ENCODE measurements at places on chromosomes 5 and 9. TPM values are rescaled to one million over a fixed set of nuclear protein-coding genes. Genes with fewer than 3 reads are reported as not detected.

- H3K36me3 ChIP-seq, result no peaks in the 10 kb centered on the region
- DNase-seq, result no peak
- no peak overlapping the region for H3K27ac ChIP-seq
- no peaks in the 10 kb centered on the region for H3K27me3 ChIP-seq
- H3K4me1 ChIP-seq, result no peaks in the 10 kb centered on the region
Observed at GRCh38 chr5:124462751-124463150, 283.7 kb downstream of the ZNF608 start.

DNA sequence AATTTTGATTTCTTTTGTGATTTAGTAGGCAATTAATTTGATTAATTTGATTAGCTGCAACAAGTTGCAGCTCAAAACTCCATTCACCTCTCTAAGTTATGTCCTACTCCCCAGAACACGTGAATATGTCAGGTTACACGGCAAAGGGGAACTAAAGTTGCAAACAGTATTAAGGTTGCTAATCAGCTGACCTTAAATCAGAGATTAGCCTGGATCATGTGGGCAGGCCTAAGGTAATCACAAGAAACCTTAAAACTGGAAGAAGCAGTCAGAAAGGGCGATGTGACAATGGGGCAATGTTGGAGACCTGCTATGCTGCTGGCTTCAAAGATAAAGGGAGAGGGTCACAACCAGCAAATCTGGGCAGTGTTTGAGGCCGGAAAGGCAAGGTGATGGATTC lies 47.3 kb upstream of the ANXA1 start:
- no peak overlapping the region for H3K27ac ChIP-seq
- no peak for DNase-seq
- H3K4me1 ChIP-seq, result no peaks in the 10 kb centered on the region
- no peaks in the 10 kb centered on the region for H3K27me3 ChIP-seq
- H3K4me3 ChIP-seq, result no peak overlapping the region

DNA sequence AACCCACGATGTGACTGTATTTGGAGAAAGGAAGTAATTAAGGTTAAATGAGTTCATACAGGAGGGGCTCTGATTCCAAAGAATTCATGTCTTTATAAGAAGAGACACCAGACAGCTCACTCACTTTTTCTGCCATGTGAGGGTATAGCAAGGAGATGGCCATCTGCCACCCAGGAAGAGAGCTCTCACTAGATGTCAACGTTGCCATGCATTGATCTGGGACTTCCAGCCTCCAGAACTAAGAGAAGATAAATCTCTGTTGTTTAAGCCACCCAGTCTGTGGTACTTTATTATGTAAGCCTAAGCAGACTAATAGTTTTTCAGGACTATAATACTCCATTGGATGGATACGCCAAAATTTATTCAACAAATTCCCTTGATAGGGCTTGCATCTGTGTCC lies 89.8 kb upstream of the RAD23B start:
- no peak for DNase-seq
- no peaks in the 10 kb centered on the region for H3K36me3 ChIP-seq
- no peak overlapping the region for H3K27ac ChIP-seq

GRCh38 chr5:62077823-62078550 lies 228.0 kb upstream of the KIF2A start:
- no peaks in the 10 kb centered on the region for H3K36me3 ChIP-seq
- H3K4me1 ChIP-seq, result peaks cover 4% of the 10 kb centered on the region
- no peaks in the 10 kb centered on the region for H3K27me3 ChIP-seq
- no peak overlapping the region for H3K4me3 ChIP-seq
- no peak overlapping the region for H3K27ac ChIP-seq

GRCh38 chr9:121201045-121201737 lies 478 bp downstream of the RAB14 start:
- peak; percentile 53 for DNase-seq
- H3K27ac ChIP-seq, result peak overlapping the region; percentile 73
- no peaks in the 10 kb centered on the region for H3K27me3 ChIP-seq

- H3K4me3 ChIP-seq, result no peak overlapping the region
- H3K27me3 ChIP-seq, result no peaks in the 10 kb centered on the region
- H3K36me3 ChIP-seq, result no peaks in the 10 kb centered on the region
- H3K27ac ChIP-seq, result peak overlapping the region; percentile 86
Observed at GRCh38 chr5:148849461-148849860, 23.1 kb downstream of the ADRB2 start.

- no peak for DNase-seq
- no peaks in the 10 kb centered on the region for H3K27me3 ChIP-seq
- no peak overlapping the region for H3K27ac ChIP-seq
- no peaks in the 10 kb centered on the region for H3K36me3 ChIP-seq
Observed at GRCh38 chr9:107212613-107213012, 70.5 kb upstream of the RAD23B start.

GRCh38 chr5:79803007-79803406 lies 113.4 kb downstream of the CMYA5 start:
- no peaks in the 10 kb centered on the region for H3K27me3 ChIP-seq
- H3K36me3 ChIP-seq, result no peaks in the 10 kb centered on the region
- H3K4me3 ChIP-seq, result no peak overlapping the region
- DNase-seq, result no peak
- no peak overlapping the region for H3K27ac ChIP-seq

DNA sequence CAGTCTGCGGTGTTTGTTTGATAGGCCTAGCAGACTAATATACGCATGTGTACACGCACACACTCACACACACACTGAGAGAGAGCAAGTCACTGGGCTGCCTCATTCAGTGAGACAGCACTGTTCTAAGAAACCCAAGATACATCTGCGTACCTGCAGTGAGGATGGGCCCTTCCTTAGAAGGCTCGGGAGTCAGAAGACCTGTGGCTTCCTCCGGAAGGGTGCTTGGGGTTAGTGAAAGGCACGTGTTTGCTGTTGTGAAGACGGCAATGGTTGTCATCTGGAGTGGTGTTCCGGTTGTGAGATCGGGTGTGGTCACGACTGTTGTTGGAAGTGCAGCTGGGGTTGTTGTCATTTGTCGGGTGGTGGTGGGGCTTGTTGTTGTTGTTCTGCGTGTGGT lies 11.7 kb downstream of the TIMD4 start:
- no peaks in the 10 kb centered on the region for H3K27me3 ChIP-seq
- no peaks in the 10 kb centered on the region for H3K4me1 ChIP-seq
- H3K36me3 ChIP-seq, result no peaks in the 10 kb centered on the region
- no peak overlapping the region for H3K27ac ChIP-seq

- H3K36me3 ChIP-seq, result no peaks in the 10 kb centered on the region
- no peak overlapping the region for H3K4me3 ChIP-seq
- no peak overlapping the region for H3K27ac ChIP-seq
- no peaks in the 10 kb centered on the region for H3K4me1 ChIP-seq
- no peaks in the 10 kb centered on the region for H3K27me3 ChIP-seq
Observed at GRCh38 chr9:18358325-18358724, 115.6 kb upstream of the ADAMTSL1 start.

DNA sequence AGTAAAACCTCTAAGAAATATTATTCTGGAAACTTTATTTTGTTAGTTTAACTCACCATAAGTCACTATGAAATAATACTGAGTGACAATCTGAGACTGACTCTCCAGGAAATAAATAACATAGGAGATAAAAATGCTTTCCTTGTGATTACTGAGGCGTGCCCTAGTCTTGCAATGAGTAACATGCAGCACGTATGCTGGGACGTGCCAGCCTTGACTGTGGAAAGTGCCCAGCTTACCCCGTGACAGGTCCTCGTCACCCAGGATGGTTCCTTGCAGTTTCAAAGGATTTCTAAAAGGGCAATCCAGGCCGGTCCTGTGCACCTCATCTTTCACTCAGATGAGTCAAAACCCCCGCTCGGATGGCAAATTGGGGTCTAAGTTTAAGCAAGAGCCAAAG lies 720.8 kb upstream of the ADAMTS16 start:
- H3K4me1 ChIP-seq, result no peaks in the 10 kb centered on the region
- no peaks in the 10 kb centered on the region for H3K27me3 ChIP-seq
- H3K36me3 ChIP-seq, result no peaks in the 10 kb centered on the region

DNA sequence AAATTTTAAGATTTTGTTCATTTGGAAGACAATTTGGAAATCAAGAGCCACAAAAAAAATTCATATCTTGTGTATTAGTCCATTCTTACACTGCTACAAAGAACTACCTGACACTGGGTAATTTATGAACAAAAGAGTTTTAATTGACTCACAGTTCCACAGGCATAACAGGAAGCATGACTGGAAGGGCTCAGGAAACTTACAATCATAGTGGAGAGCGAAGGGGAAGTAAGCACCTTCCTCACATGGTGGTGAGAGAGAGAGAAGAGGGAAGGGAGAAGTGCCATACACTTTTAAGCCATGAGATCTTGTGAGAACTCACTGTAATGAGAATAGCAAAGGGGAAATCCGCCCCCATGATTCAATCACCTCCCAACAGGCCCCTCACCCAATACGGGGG lies 274.4 kb downstream of the KCNN2 start:
- H3K27me3 ChIP-seq, result no peaks in the 10 kb centered on the region
- H3K4me1 ChIP-seq, result no peaks in the 10 kb centered on the region
- no peaks in the 10 kb centered on the region for H3K36me3 ChIP-seq
- H3K4me3 ChIP-seq, result no peak overlapping the region
- no peak overlapping the region for H3K27ac ChIP-seq
- DNase-seq, result no peak

GRCh38 chr5:170114271-170114670 lies 8.6 kb downstream of the FOXI1 start:
- no peak for DNase-seq
- H3K36me3 ChIP-seq, result no peaks in the 10 kb centered on the region
- no peaks in the 10 kb centered on the region for H3K4me1 ChIP-seq

GRCh38 chr5:137636830-137637714 lies 98.8 kb downstream of the KLHL3 start:
- DNase-seq, result no peak
- no peak overlapping the region for H3K27ac ChIP-seq
- H3K4me1 ChIP-seq, result no peaks in the 10 kb centered on the region
- peaks cover 6% of the 10 kb centered on the region for H3K36me3 ChIP-seq
- no peaks in the 10 kb centered on the region for H3K27me3 ChIP-seq

DNA sequence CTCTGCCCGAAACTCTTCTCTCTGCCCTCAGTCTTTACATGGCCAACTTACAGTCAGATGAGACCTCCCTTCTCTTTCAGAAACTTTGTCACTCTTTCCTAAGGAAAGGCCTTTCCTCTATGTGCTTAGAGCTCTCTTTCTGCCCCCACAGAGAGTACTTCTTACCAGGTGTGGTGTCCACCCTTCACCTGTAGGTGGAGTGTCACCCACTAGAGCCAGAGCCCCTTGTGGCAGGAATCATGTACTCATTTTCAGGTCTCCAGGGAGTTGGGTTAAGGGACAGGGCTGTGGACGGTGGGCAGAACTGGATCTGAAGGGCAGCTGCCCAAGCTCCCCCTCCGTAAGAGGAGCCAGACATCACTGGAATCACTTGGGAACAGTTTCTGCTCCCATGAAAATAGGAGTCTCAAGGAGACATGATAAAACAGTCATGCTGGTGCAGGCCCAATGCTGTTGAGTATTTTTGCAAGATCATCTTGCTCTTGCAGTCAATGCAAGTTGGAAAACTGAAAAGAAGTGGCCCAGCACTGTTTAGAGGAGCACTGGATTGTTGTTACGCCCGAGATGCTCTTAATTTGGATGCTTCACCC lies 436.7 kb downstream of the ZSWIM6 start:
- no peaks in the 10 kb centered on the region for H3K4me1 ChIP-seq
- no peak overlapping the region for H3K27ac ChIP-seq
- H3K4me3 ChIP-seq, result no peak overlapping the region
- DNase-seq, result no peak
- no peaks in the 10 kb centered on the region for H3K27me3 ChIP-seq

- peaks cover 8% of the 10 kb centered on the region for H3K36me3 ChIP-seq
- H3K4me3 ChIP-seq, result no peak overlapping the region
- H3K4me1 ChIP-seq, result no peaks in the 10 kb centered on the region
- DNase-seq, result no peak
- no peak overlapping the region for H3K27ac ChIP-seq
Observed at GRCh38 chr9:135877791-135878527, 29.4 kb downstream of the CAMSAP1 start.

DNA sequence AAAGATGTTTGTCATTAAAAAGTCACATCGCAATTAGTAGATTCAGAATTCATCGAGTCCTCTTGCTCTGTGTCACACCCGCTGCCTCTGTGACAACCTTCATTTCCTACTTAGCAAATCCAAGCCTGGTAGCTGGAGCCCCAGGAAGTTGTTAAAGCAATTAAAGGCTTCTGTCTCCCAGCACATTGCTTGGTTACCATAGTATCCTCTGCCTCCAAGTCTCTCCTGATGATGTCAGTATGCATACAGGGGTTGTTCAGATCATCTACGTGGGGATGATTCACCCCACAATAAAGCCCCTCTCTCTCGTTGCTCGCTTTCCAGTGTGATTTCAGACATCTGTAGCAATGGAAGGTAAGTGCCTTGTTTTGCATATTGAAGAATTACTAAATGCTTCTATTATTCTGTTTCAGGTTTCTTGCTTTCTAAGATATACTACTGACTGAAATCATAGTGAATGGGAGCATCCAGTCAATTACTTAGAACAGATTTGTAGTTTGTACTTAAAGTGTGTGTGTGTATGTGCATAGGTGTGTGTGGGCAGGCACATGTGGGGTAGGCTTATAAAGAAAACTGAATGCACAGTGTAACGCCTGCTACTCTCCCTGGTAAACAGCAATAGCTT lies 52.9 kb downstream of the PAM start:
- no peaks in the 10 kb centered on the region for H3K36me3 ChIP-seq
- H3K27me3 ChIP-seq, result no peaks in the 10 kb centered on the region
- H3K27ac ChIP-seq, result no peak overlapping the region
- DNase-seq, result no peak
- no peak overlapping the region for H3K4me3 ChIP-seq
- H3K4me1 ChIP-seq, result no peaks in the 10 kb centered on the region

GRCh38 chr5:6926491-6927038 lies 213.3 kb downstream of the TENT4A start:
- no peak overlapping the region for H3K27ac ChIP-seq
- no peak for DNase-seq

DNA sequence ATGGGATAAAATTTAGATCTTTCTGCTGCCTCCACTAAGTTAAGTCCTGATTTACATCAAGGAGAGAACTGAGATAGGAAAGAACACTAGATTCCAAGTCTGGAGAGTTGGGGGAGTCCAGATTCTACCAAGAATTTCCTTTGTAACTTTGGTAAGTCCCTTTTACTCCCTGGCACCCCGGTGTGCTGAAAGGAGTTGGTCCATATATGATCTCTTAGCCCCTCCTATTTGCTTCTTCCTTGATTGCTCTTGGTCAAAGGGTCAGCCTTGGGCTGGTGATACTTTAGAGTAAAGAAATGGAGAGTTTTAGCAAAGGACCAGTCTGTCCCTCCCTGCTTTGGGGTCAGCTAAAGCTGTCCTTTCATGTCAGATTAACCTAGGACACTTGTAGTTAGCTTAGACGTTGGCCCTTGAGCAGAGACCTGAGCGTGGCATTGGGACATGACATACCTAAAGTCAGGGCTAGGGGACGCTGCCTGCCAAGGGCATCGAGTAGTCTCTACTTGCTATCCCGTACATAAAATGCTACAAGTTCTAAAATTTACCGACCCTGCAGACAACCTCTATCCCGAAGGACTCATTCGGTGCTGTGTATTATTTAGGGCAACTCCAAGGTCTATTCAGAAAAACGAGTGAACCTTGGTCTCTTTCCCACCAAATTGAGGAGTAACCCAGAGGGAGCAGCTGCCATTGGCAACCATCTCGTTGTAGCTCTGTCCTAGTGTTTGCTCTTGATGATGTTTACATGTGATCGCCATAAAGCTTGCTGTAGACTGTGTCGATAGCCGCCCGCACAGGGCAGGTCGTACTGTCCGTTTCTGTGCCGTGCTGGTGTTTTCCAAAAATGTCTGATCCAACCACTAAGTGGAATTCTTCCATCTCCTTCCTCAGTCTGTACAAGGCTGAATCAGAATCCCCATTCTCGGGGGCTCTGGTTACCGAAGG lies 94.4 kb downstream of the PDE6A start:
- no peak for DNase-seq
- no peaks in the 10 kb centered on the region for H3K36me3 ChIP-seq
- no peak overlapping the region for H3K4me3 ChIP-seq
- no peaks in the 10 kb centered on the region for H3K27me3 ChIP-seq

The PRRX2 gene
- not detected for total RNA-seq

The SLC2A8 gene
- 2.6 TPM for total RNA-seq

The NR6A1 gene
- 0.39 TPM for total RNA-seq

The TRPM6 gene
- total RNA-seq, result not detected

Data from T-cell (primary cell).